ENCODE measurements at places on chromosomes 5 and 9.

GRCh38 chr9:121253821-121254501 is 14.0 kb upstream of the GSN start:
- DNase-seq: no peak

GRCh38 chr5:28488752-28489151 is 1450.4 kb upstream of the CDH9 start:
- DNase-seq: no peak

GRCh38 chr5:77104813-77105212 is 17.7 kb upstream of the ZBED3 start:
- no peak for DNase-seq

- no peak for DNase-seq
Observed at GRCh38 chr5:30539004-30539634, 654.4 kb upstream of the CDH6 start.

GRCh38 chr5:40570408-40571129 is 109.1 kb upstream of the PTGER4 start:
- no peak for DNase-seq

DNA sequence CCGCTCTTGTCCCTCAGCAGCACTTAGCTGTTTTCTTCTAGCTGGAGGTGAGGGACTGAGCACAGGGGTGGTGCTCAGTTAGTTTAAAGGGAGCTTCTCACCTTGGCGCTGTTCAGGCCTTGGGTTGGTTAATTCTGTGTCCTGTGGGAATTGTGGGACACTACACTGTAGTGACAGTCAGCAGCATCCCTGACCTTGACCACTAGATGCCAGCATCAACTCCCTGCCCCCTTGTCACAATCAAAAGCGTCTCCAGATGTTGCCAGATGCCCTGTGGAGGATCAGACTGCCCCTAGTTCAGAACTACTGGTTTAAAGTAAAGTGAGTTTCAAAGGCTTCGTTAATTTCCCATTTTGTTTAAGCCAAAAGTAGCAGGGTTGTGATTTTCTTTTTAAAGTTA is 65.5 kb upstream of the DMRT3 start:
- no peak for DNase-seq

DNA sequence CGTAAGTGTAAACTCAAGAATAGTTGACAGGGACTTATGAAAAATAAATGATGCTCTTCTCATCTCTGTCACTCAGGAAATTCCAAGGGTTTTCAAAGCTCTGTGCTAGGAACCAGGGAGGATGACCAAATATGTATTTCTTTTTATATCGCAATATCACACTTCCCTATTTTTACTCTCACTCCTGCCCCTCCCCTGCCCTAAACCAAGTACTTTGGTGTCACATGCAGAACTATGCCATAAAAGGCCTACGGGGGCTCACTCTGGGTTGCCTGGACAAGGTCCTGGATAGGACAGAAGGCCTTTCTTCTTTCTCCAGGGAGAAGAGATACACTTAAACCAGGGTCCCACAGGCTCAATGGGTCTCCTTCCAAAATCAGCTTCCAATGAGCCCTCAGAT is 8.3 kb upstream of the RETREG1 start:
- no peak for DNase-seq

- DNase-seq: no peak
Observed at GRCh38 chr5:1465966-1466471, 20.8 kb upstream of the SLC6A3 start.

DNA sequence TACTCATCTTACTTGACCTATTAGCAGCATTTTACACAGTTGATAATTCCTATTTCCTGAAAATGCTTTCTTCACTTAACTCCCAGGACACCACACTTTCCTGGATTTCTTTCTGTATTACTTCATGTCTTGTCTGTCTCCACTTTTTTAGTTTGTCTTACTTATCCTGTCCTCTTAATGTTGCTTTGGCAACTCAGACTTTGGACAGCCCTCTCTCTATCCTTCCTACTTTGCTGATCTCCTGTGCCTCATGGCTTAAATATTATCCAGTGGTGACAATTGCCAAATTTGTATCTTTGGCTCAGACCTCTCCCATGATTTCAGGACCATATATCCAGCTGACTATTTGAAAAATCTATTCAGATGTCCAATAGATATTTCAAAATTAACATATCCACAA is 39.8 kb upstream of the NUDT12 start:
- no peak for DNase-seq

- no peak for DNase-seq
Observed at GRCh38 chr5:126487596-126487995, 64.4 kb downstream of the GRAMD2B start.

GRCh38 chr5:98768160-98768959 is 5.1 kb upstream of the RGMB start:
- DNase-seq: peak; percentile 15

- no peak for DNase-seq
Observed at GRCh38 chr5:12169536-12169935, 265.3 kb upstream of the CTNND2 start.

GRCh38 chr5:93572608-93573353 is 8.2 kb downstream of the NR2F1-AS1 start:
- no peak for DNase-seq

GRCh38 chr9:90805006-90805996 is 3.7 kb downstream of the SYK start:
- DNase-seq: peak; percentile 40

DNA sequence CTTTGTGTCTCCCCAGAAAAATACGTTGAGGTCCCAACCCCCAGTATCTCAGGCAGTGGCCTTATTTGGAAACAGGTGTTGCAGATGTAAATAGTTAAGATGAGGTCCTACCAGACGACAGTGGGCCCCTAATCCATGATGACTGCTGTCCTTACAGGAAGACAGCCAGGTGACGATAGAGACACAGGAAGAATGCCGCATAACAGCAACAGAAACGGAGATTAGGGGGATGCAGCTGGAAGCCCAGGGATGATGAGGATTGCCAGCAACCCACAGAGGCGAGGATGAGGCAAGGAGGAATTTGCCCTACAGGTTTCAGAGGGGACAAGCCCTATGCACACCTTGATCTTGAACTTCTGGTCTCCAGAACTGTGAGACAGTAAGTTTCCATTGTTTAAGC is 46.5 kb downstream of the ROPN1L start:
- DNase-seq: no peak

DNA sequence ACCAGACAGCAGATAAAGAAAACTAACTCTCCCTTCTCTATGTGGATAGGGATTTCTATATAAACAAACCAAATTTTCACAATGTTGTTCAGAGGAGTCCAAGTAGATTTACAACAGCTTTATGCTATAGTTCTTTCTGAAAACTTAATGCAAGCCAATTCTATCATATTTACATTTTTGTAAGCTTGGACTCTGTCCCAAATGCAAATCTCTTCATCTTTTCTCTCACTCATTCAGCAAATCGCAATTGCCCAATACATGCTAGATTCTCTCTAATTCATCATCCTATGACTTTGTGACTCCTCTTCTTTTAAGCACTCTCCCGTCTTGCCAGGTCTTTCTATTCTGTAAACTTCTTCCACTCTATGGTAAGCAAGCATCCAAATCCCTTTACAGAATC is 39.1 kb upstream of the UGT3A2 start:
- no peak for DNase-seq

- DNase-seq: no peak
Observed at GRCh38 chr9:93058355-93059010, at the start of gene SUSD3. TSS of gene SUSD3 (plus strand) at chr9:93058701. CDS start at chr9:93058743, 42 bp downstream.

DNA sequence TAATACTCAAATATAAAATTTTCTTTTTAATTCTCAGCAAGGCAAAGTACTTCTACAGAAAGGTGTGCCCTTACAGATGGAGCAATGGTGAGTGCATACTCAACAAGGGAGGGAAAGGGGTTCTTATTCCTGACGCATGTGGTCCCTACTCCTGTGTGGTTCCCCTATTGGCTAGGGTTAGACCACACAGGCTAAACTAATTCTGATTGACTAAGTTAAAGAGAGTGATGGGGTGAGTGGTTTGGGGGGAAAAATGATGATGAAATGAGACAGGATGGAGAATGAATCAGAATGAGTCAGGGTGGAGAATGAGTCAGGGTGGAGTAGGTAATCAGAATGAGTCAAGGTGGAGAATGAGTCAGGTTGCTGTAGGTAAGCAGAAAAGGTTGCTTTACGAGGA is 22.9 kb upstream of the HMGCS1 start:
- DNase-seq: no peak

DNA sequence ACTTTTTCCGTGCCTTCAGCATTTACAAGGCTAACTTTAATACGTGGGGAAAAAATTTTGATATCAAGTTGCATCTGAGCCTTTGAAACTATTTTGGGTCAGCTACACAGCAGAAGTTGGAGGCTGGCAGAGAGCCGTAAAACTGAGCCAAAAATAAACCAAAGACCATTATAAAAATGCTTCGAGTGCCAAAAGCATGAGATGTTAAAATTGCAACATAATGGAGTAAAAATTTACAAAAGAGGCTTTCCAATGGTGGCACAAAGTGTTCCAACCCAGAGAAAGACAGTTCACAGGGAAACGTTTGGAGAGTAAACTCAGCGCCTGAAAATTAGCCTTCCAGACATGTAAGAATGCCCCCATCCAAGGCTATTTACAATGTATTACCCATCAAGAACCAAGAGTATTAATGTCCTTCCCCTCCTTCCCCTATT is 190.3 kb downstream of the TLE1 start:
- no peak for DNase-seq

GRCh38 chr9:106291786-106292185 is 571.2 kb upstream of the ZNF462 start:
- DNase-seq: no peak

DNA sequence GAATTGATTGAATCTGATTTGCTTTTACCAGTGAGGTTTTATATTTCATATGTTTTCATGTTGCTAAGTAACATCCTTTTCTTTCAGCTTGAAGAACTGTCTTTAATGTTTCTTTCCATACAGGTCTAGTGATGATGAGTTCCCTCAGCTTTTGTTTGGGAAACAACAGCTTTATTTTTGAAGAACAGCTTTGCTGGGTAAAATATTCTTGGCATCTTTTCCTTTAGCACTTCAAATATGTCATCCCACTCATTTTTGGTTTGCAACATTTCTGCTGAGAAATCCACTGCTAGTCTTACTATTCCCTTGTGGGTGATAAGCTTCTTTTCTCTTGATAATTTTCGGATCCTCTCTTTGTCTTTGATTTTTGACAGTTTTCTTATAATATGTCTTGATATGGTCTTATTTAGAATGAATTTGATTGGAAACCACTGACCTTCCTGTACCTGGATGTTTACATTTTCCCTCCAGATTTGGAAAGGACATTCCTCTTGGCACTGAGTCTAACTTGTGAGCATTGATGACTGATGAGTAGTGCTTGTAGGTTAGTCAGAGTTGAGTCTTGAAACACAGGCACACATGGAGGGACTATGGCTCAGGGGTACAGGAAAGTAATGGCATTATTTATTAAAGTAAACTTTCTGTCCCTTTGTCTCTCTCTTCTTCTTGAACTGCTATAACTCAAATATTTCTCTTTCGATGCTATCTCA is 220.3 kb downstream of the SPATA31D1 start:
- no peak for DNase-seq

DNA sequence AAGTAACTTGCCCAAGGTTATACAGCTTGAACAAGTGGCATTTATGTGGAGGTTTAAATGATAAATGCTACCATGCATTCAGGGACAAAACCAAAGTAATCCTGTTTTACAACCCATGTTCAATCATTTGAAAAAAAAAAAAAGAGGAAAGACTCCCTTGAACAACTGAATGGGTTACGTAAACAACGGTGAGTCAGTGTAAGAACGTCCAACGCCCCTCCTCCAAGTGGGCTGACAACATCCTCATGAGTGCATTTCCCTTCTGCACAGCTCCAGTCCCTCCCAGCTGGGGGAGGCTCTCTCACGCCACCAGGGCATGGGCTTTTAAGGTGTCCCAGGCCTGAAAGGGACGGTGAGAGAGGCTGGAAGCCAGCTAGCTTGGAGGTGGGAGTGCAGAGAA is 90.0 kb downstream of the PRRT1B start:
- peak; percentile 33 for DNase-seq

GRCh38 chr5:125961150-125961549 is 462.1 kb upstream of the GRAMD2B start:
- DNase-seq: no peak

- DNase-seq: no peak
Observed at GRCh38 chr9:121818016-121818661, 166.7 kb downstream of the DAB2IP start.

- DNase-seq: no peak
Observed at GRCh38 chr5:17379100-17379951, 118.7 kb upstream of the TAF11L2 start.

- DNase-seq: no peak
Observed at GRCh38 chr5:56951126-56951945, 587 bp downstream of the MIER3 start.

DNA sequence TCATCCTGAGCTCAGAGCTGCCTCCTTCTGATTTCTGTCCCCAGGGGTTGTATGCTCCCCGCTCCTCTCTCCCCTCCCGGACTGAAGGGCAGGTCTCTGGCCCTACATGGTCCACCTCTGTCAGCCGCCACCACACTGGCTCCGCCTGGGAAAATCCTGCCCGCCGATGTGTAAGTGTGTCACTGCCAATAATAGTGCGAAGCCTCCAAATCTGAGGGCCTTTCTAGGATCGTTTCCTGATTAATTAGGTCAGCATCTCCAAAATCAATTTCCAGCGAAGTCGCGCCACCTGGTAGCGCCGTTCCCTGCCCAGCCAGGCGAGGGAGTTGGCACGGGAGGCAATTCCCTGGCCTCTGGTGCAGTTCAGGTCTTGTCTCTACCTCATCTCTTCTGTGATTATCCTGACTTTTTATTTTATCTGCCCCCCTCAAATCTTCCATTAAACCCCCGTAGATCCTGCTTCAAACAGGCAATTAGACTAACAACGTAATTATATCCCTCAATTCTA is 73.5 kb downstream of the ZNF618 start:
- DNase-seq: no peak

GRCh38 chr9:111728617-111729366 is 65.9 kb downstream of the SHOC1 start:
- no peak for DNase-seq

- DNase-seq: peak; percentile 82
Observed at GRCh38 chr9:133135146-133135745, 14.2 kb upstream of the RALGDS start.

DNA sequence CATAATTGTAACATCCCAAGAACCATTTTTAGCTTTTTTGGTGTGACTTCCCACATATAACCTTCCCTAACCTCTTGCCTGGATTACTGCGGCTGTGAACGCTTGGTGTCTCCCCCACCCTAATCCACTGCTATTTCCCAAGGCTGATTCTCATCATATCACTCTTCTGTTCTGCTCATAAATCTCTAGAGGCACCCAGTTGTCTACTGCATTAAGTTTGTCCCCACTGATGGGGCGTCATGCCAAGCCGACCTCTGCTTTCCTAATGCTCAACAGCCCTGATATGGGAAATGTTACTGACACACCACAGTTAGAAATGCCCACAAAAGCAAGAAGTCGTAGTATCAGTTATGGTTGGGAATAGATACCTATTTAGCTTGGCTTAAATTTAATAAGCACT is 24.4 kb downstream of the NPR3 start:
- no peak for DNase-seq

GRCh38 chr5:43270645-43271044 is 42.6 kb downstream of the HMGCS1 start:
- DNase-seq: no peak

All from DMS79 (cell line).